ENCODE measurements at places on chromosomes 2 and 18. TPM values are rescaled to one million over a fixed set of nuclear protein-coding genes. Genes with fewer than 3 reads are reported as not detected.

ASIC4 gene
- 0.12 TPM for total RNA-seq

- DNase-seq = no peak
Observed at GRCh38 chr2:98634406-98635092, 26.2 kb downstream of the UNC50 start.

GRCh38 chr2:78147466-78147865 is 625.3 kb upstream of the LRRTM4 start:
- no peak for DNase-seq

DNA sequence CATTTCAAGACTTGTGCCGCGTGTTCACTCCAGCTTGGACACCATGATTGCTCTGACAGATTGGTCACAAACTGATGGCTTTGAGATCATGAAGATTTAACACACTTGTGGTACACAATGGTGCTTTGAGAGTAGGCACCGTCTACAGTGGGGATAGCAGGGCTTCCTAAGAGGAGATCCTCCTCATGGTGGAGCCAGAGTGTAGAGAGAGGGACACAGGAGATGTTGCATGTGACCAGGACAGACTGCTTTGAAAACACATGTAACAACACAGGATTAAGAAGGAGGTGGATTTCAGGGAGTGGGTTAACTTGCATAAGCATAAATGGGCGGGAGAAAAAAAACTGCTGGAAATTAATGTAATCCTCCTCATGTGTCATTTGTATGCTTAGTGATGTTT is 95.7 kb upstream of the LINC00305 start:
- DNase-seq = no peak

GRCh38 chr2:74392449-74392743 is 12.3 kb upstream of the DCTN1 start:
- no peak for DNase-seq
